ENCODE measurements at places on chromosomes 7 and 10. TPM values are rescaled to one million over a fixed set of nuclear protein-coding genes. Genes with fewer than 3 reads are reported as not detected.

MCMBP gene
- total RNA-seq: 47.3 TPM

HKDC1 gene
- total RNA-seq: 10.5 TPM

FEZF1 gene
- total RNA-seq: not detected

BMPER gene
- not detected for total RNA-seq

CCZ1 gene
- 55.7 TPM for total RNA-seq

ADAM22 gene
- 1.7 TPM for total RNA-seq

TMEM196 gene
- total RNA-seq: not detected

TSPAN33 gene
- total RNA-seq: 9.3 TPM

CRCP gene
- 30.5 TPM for total RNA-seq

Measured in melanocyte of skin (primary cell).